Occipital lobe (tissue), 3 donors: ENCODE measurements at places on chromosomes 13 and 19. TPM values are rescaled to one million over a fixed set of nuclear protein-coding genes. Genes with fewer than 3 reads are reported as not detected.

DNA sequence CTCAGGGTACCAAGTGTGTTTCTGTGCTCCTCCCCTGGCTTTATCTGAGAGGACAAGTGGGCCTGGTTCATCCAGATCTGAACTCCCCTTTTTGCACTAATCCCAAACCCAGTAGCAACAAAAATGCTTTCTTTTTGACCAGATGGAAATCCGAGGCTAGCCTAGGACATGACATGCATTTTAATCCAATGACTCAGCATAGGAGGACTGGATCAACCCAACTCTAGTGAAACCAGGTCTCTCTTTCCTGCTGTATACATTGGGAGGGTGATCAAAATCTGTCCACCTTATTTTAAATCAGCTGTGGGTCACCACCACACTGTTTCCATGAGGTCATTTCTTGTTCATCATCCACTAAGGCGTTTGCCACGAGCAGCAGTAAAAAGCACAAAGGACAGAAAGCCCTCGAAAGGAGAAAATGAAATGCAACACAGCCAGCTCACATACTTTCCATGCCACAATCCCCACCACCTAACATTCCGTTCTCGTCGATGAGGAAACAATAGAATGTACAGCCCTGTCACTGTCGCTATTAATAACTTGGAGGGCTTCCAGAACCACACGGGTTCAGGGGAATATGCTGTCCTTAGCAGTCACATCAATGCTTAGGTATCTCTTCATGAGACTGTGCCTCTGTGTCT is 543.0 kb downstream of the IRS2 start:
- DNase-seq = no peak

The TMEM59L gene
- 34.5 TPM for total RNA-seq

DNA sequence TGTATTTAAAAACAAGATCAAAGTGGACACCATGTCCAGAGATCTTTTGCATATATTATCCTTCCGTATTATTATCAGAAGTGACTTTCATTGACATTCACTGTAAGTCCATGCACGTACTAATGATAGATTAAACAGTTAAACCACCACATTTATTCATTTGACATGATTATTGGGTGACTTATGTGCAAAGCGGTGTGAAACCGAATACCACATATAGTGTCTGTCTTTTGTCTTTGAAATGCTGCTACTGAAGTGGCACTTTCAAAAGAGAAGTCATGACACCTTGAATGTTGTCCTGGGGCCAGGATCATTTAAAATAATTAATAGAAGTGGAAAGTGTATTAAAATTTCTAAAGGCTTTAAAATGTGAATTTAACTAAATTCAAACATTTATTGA is 100.1 kb downstream of the ERCC5 start:
- DNase-seq = no peak

GRCh38 chr19:34310494-34310981 is 54.5 kb upstream of the GPI start:
- DNase-seq = no peak

GRCh38 chr13:51244637-51245405 is 22.6 kb downstream of the FAM124A start:
- no peak for DNase-seq

GRCh38 chr13:97875218-97875617 is 78.3 kb upstream of the IPO5 start:
- DNase-seq = no peak

DNA sequence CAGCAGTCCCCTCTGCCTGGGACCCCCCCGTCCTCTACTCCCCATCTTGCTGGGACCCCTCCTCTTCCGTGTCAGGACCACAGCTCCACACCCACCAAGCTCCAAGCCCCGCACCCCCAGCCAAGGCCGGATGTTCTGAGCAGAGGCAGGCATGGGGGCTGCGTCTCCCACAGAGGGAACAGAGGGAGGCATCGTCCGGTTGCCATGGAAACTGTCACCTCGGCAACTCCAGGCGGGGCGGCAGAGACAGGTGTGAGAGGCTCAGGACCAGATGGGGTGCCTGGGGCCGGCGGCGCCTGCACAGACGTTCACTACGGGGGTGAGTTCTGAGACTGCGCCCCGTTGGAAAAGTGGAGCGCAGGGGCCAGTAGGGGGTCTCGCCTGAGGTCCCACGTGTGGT is 5.4 kb downstream of the RNU6-9 start:
- peak; percentile 61 for DNase-seq

GRCh38 chr19:17735410-17735809 is 15.9 kb upstream of the FCHO1 start:
- DNase-seq = no peak

The VAV1 gene
- total RNA-seq = 2.5 TPM

DNA sequence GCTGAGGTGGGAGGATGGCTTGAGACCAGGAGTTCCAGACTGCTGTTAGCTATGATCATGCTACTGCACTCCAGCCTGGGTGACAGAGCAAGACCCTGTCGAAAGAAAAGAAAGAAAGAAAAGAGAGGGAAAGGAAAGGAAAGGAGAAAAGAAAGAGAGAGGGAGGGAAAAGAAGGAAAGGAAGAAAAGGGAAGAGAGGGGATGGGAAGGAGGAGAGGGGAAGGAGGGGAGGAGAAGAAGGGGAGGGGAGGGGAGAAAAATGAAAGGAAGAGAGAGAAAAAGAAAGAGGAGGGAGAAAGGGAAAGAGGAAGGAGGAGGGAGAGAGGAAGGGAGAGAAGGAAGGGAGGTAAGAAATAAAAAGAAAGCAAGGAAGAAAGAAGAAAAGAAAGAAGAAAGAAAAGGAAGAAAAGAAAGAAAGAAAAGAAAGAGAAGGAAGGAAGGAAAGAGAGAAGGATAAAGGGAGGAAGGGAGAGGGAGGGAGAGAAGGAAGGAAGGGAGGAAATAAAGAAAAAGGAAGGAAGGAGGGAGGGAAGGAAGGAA is 44.1 kb downstream of the INSR start:
- no peak for DNase-seq

DNA sequence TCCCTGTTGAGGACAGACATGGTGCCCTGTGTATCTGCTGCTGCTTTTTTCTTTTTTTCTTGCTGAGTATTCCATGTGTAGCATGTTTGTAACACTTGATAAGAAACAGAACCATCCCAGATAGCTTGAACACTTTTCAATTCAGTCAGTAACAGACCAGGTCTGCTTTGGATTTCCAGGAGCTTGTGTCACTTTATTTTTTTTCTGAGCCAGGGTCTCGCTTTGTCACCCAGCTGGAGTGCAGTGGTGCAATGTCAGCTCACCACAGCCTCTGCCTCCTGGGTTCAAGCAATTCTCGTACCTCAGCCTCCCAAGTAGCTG is 43.7 kb downstream of the BBC3 start:
- DNase-seq = no peak

- no peak for DNase-seq
Measured at GRCh38 chr13:33377411-33377810, 91.9 kb upstream of the STARD13 start.

The PTPRH gene
- total RNA-seq = 0.47 TPM
